AG09319 (cell line): ENCODE measurements at places on chromosomes 7 and 10.

- DNase-seq: no peak
Observed at GRCh38 chr10:57917019-57917418, 350.7 kb downstream of the IPMK start.

- no peak for DNase-seq
Observed at GRCh38 chr10:124952123-124952522, 10.2 kb downstream of the ZRANB1 start.

DNA sequence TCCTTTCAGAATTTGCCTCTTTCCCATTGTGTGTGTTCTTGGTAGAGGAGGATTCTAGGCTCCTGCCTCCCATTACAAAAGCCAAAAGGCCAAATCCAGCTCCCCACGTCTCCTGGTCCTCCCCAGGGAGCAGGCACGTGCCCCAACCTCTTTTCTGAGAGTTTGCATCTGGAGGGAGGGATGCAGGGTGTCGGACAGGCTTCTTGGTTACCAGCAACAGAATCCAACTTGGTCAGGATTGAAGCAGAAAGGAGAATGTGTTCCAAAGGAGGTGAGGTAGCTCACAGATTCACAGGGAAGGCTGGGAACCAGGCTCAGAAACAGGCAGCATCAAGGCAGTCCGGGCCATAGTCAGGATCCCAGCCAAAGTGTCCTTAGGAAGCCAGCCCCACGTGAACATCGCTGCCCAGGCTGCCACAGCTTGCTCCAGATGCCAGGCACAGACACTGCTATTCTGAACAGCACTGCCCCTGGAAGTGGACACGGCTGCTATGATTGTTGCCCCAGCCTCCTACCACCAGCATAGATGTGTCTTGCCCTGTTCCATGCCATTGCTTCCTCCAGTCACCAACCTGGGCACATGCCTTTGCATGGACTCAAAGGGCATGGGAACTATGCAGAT lies 264.2 kb upstream of the ZMIZ1 start:
- no peak for DNase-seq

DNA sequence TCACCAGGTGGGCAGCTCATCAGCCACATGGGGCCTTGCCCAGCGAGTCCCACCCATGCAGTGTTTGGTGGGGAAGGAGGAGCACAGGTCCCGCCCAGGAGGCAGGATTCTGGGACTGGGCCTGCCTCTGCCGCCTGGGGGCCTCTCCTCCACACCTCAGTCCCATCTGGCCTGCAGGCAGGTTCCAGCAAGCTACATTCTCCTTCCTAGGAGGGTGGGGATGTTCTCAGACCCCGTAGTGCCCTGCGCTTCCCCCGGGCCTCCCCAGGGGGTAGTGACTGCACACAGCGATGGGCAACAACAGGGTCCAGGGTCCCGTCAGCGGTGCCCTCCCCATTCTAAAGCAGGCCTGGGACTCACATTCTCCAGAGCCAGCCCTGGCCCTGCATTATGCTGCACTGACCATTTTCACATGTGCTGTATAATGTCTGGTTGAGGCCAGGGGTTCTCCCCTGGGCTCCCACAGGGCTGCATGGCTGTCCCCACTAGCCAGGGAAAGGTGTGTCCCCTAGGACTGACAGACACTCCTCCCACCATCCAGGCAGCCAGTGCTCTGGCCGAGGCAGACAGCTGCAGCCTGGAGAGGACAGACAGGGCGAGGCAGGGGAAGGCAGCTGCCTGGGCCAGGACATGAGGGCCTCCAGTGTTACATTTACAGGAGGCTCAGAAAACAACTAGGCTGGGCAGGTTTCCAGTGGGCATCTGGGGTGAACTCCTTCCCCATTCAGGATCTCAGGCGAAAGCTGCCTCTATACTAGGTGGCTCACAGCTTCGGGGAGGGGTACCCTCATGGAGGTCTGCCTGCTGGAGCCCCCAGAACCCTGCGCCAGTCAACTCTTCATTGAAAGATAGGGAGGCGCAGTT lies 9.3 kb downstream of the RASGEF1A start:
- no peak for DNase-seq

GRCh38 chr7:130278860-130279259 lies 12.2 kb downstream of the CPA2 start:
- DNase-seq: no peak

GRCh38 chr10:77877441-77878344 lies 48.9 kb downstream of the DLG5 start:
- no peak for DNase-seq
